Motor neuron (in vitro differentiated cells): ENCODE measurements at places on chromosomes 4 and X.

GRCh38 chr4:839675-840443 is 13.9 kb upstream of the CPLX1 start:
- ATAC-seq: no peak

DNA sequence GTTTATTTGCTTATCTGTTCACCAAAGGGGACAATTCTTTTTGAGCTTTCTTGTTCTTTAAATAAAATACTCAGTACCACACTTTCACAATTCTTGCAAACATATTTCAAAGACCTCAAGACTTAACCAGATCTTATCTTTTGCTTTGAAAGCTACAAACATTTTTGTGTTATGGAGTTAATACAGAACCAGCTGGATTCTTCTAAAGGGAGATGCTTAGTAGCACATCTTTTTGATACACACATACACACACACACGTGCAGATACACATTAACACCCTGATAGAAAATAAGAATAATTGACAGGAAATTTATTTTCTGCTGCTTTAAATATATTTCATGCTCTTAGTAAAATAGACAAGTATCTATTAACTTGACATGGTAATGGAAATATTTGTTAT is 379.1 kb downstream of the SH2D1A start:
- ATAC-seq: no peak

GRCh38 chr4:52729586-52729985 is 21.6 kb downstream of the ERVMER34-1 start:
- no peak for ATAC-seq

GRCh38 chrX:118847676-118848075 is 24.1 kb downstream of the ZCCHC12 start:
- peak; percentile 48 for ATAC-seq

DNA sequence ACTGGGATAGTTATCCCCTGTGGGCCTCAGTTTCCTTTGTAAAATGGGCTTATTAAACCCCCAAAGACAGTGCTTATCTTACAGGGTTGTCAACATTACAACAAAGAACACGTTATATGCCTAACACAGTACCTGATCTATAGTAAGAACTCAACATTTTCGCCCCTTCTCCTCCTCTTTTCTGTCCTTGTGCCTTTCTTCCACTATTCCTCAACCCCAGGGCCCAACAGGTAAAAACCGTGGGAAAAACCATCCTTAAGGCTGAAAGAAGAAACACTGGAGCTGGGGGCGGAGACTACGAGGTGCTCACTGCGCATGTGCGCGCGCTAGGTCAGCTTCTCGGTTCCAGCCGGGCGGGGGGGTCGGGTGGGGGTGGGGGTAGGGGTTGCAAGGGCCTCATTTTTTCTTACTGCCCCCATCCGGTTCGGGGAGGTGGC is 426 bp upstream of the XIAP start:
- ATAC-seq: no peak

- no peak for ATAC-seq
Observed at GRCh38 chr4:94408549-94409374, 43.0 kb upstream of the PDLIM5 start.

- ATAC-seq: no peak
Observed at GRCh38 chr4:10140866-10141759, 24.5 kb upstream of the WDR1 start.

DNA sequence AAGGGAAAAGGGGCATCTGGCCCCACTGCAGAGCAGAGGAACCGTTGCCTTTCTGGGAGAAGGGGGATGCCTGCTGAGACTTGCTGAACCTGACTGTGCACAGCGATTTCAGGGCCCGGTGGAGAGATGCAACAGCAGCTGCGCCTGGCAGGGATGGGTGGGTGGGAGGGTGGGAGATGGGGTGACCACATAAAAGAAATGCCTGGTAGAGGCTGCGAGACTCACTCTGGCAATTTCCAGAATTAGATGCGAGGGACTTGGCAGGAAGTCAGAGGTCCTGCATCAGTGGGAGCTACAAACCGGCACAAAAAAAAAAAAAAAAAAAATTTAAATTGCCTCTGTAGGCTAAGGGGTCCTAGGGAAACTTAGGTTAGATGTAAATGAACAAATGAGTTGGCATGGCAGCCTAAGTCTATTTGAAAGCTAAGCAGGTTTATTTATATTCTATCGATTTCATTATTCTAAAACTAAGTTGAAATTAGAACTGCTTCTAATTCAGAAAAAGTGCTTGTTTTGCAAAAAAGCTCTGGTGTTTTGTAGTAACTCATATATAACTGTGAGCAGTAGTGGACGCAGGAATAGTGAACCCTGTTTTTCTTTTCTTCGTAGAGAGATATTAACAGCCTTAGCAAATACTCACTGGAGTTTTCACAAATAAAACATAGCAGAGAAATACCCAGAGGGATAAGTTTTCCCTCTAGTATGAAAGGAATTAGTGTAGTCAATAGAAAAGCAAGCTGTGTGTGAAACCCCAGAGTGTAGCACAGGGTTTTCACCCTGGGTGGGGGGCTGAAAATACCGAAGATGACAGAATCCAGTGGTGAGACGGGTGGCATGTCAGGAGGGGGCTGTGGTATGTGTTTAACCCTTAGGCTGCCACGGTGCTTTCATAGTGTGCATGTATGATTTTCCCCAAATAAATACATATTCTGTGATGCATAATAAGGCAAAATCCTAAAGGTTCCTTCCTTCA is 130.1 kb downstream of the EGF start:
- no peak for ATAC-seq

DNA sequence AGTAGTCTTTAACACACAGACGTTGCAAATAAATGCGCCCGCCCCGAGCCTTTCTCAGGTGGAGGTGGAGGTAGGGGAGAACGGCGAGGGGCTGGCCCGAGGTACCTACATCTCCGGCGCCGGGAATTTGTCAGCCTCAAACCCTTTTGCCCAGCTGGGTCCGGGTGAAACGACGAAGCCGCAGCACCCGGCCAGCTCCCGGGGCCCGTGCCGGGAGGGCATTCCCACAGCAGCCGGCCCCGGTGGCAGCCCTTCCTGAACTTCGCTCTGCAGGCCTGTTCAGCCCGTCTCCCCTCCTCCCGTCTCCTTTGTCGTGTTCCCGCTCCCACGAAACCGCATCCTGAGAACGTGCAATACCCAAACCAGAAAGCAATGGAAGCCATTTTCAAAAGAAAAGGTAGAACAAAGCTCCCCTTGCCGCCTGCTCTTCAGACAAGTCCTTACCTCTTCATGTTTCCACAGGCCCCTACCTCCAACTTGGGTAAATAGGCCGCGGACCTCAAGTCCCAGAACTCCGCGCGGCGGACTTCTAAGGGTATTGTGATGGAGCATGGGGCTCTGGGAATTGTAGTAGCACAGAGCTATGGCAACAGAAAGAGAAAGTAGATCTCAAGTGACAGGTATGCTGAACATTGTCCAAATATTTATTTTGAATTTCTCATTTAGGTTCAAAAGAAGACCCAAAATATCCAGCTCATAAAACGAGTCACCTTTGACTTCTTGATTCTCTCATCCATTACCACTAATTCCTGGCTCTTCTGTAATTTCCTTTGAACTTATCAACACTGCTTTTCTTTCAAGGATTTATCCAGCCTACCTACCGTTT is at the start of gene RBM41:
TSS of gene RBM41 (minus strand) at position 501 of the 826 bp plus-strand sequence. CDS start at position 452, 49 bp downstream.
- peak; percentile 100 for ATAC-seq

DNA sequence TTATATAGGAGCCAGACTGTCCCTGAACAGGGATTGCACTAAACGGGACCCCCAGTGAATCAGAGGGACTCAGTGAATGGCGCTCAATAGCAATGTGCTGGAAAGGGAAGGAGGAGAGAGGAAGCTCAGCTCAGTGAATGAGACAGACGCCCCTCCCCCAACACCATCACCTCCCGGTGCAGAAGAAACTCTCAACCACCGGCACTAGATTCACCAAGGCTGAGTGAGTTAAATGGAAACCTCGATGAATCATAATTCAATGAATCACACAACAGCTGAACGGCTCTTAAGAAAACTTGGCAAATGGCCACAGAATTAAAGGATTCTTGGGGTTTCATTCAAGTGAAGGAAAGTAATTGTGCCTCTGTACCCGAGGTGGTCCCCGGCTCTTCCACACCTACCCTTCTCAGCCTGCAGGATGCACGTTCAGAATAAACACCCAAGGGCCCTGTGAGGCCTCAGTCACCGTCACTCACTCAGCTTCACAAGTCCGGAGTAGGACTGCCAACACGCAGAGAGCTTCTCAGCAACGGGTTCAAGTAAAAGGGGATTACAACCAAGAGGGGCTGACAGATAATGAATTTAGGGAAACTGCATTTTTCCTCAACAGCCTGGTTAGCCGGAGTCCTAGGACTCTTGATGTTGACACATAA is 29.3 kb downstream of the CRMP1 start:
- ATAC-seq: peak; percentile 63

DNA sequence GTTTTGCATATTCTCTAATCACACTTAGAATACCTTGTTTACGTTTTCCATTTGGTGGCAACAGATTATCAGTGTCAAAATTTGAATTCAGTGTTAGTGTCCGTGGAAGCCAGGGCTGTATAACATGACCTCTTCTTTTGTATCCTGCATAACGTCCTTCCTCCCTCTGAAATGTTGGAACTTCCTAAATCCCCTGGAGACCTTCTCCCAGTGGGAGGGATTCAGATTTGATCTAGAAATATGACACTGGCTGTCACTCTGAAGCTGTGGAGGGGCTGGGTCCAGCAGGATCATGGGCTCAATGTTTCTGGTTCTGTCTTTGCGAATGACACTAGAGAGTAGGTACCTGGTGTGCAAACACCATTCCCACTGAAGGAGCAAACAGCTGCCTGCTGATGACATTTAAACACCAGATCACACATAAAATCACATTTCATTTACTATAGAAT is 850 bp upstream of the CXCL3 start:
- ATAC-seq: no peak
